ENCODE measurements at places on chromosomes 7 and 10.
A peak's percentile ranks its signal among the peaks of the same experiment; 100 is the strongest.

DNA sequence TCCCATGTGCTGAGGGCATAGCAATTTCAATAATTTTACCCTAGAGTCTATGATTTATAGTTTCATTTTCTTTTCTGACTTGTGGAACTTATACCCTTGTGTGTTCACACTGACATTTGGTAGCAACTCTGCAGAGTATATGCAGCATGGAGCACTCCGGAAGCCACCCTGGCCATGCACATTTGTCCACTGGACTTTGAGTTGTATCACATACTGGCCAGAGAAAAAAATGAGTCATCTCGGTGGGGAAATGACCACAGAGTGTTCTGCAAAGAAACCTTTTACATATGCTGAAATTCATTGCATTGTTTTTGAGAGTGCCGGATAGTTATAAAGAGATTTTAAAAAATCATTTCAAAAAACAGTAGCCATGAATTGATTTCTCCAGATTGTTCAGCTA is 164.8 kb upstream of the COBL start:
- H3K4me3 ChIP-seq, result no peak overlapping the region
- H3K36me3 ChIP-seq, result no peaks in the 10 kb centered on the region
- no peak overlapping the region for H3K27ac ChIP-seq
- DNase-seq, result no peak
- H3K4me1 ChIP-seq, result peaks cover 4% of the 10 kb centered on the region

DNA sequence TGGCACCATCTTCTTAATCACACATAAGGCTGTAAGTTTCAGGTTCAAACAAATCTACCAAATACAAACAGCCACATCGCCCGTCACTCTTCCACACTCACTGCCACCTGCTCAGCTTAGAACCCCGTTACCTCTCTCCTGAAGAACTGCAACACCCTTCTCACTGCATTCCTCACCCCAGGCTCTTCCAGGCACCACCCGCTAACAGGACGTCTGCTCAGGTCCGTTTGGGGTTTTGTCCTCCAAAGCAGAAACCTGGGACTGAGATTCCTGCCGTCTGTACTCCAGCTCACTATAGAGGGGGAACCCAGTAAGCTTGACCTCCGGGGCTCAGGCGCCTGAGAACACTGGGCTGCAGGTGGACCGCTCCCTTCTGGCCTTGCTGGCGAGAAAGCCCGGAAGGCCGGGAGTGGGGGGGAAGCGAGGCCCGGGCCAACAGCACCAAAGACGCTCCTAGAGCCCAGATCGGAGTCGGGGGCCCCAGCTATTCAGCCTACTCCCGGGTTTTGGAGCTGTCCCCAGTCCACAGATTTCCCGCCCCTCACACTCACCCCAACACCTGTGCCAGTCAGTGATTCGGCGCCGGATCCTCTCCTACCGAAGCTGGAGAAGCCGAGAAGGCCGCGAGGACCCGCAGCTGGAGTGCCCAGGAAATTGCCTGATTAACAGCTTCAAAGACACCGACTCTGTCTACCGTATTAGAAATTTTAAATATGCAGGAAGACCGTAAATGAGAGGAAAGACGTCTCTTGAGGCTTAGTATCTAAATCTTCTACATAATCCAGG is at the start of gene AP3M1:
TSS of gene AP3M1 (minus strand) at position 625 of the 786 bp plus-strand sequence. CDS start 12,449 bp downstream, outside the sequence.
- H3K4me1 ChIP-seq, result peaks cover 14% of the 10 kb centered on the region
- no peak within 1 kb of the TSS for H3K4me3 ChIP-seq
- DNase-seq, result peak; percentile 87
- peak within 1 kb of the TSS; percentile 72 for H3K27ac ChIP-seq
- H3K36me3 ChIP-seq, result no peaks in the 10 kb centered on the region

GRCh38 chr7:77855371-77856083 is 57.0 kb downstream of the PHTF2 start:
- no peaks in the 10 kb centered on the region for H3K27me3 ChIP-seq
- H3K4me3 ChIP-seq, result no peak overlapping the region
- no peak for DNase-seq
- no peak overlapping the region for H3K27ac ChIP-seq
- no peaks in the 10 kb centered on the region for H3K36me3 ChIP-seq

- DNase-seq, result no peak
- H3K36me3 ChIP-seq, result no peaks in the 10 kb centered on the region
Measured at GRCh38 chr7:91137788-91138368, 126.4 kb upstream of the FZD1 start.

DNA sequence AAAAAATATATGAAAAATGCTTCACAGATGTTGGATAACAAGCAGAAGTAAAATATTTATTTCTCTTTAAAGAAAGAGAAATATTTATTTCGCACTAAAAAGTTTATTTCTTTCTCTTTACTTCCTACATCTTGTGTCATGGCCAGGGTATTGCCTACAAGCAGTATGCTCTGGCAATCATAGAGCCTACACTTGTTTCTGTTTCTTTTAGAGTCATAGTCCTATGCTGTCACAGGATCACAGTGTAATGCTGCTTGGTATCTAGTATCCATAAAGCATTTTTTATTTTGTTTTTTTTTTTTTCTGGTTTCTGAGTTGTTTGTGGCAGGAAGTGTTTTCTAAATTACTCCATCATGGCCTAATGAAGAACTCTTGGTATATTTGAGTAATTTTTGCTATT is 116.0 kb downstream of the ATRNL1 start:
- no peak overlapping the region for H3K27ac ChIP-seq
- H3K36me3 ChIP-seq, result no peaks in the 10 kb centered on the region
- no peak for DNase-seq
- no peak overlapping the region for H3K4me3 ChIP-seq
- no peaks in the 10 kb centered on the region for H3K4me1 ChIP-seq
- no peaks in the 10 kb centered on the region for H3K27me3 ChIP-seq

GRCh38 chr7:123961771-123962170 is 36.7 kb downstream of the SPAM1 start:
- H3K27me3 ChIP-seq, result no peaks in the 10 kb centered on the region
- H3K27ac ChIP-seq, result no peak overlapping the region
- H3K4me1 ChIP-seq, result peaks cover 13% of the 10 kb centered on the region
- no peaks in the 10 kb centered on the region for H3K36me3 ChIP-seq

DNA sequence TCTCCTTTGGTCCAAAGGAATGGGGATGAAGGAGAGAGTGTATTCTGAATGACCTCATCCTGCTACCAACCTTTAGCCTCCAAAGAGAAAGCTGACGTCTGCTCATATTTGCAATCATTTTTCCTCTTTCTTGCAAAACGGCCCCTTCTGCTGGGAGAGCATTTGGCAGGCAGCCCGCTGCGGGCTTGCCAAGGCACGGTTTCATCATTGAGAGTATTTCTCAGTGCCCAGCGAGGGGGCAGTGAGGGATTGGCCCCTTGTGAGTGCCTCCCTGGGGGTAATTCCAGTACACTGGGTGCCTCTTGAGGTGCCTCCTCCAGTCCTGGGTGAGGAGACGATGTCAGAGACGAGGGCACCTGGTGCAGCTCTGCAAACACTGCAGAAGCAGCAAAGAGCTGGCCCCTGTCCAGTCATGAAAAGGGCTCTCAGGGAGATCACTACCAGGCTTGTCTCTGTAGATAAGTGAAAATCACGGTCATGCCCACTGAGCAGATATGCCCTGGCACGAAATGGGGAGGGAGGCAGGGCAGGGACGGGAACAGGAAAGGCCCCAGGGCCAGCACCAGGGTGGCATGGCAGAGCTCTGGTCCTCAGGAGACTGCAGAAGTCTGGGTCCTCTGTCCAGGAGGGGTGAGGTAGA is 48.7 kb upstream of the SHH start:
- peaks cover 2% of the 10 kb centered on the region for H3K4me1 ChIP-seq
- H3K27me3 ChIP-seq, result no peaks in the 10 kb centered on the region
- no peaks in the 10 kb centered on the region for H3K36me3 ChIP-seq

GRCh38 chr10:100653957-100654781 is 91.2 kb upstream of the PAX2 start:
- H3K36me3 ChIP-seq, result no peaks in the 10 kb centered on the region
- peaks cover 28% of the 10 kb centered on the region for H3K4me1 ChIP-seq
- H3K4me3 ChIP-seq, result peak overlapping the region; percentile 81
- H3K27me3 ChIP-seq, result peaks cover 75% of the 10 kb centered on the region
- peak; percentile 70 for DNase-seq

- no peaks in the 10 kb centered on the region for H3K27me3 ChIP-seq
- peaks cover 11% of the 10 kb centered on the region for H3K36me3 ChIP-seq
- H3K27ac ChIP-seq, result no peak overlapping the region
Measured at GRCh38 chr10:103828107-103828506, 27.3 kb downstream of the SH3PXD2A start.

- H3K4me1 ChIP-seq, result 0 out of 2 replicates have a peak, but pooled peaks cover 2% of the 10 kb centered on the region
- DNase-seq, result peak; percentile 93
- H3K27ac ChIP-seq, result peak overlapping the region; percentile 97
- H3K27me3 ChIP-seq, result no peaks in the 10 kb centered on the region
Measured at GRCh38 chr10:73730153-73730906, 13.8 kb upstream of the SEC24C start.

GRCh38 chr7:112940314-112940732 is 146.3 kb downstream of the GPR85 start:
- H3K4me1 ChIP-seq, result peaks cover 28% of the 10 kb centered on the region
- H3K4me3 ChIP-seq, result peak overlapping the region; percentile 92
- H3K27me3 ChIP-seq, result no peaks in the 10 kb centered on the region
- DNase-seq, result no peak
- H3K36me3 ChIP-seq, result no peaks in the 10 kb centered on the region

GRCh38 chr7:3437467-3437866 is 136.4 kb downstream of the SDK1 start:
- H3K27me3 ChIP-seq, result no peaks in the 10 kb centered on the region
- peaks cover 12% of the 10 kb centered on the region for H3K4me1 ChIP-seq
- peak overlapping the region; percentile 36 for H3K4me3 ChIP-seq

- peaks cover 20% of the 10 kb centered on the region for H3K4me1 ChIP-seq
- no peaks in the 10 kb centered on the region for H3K36me3 ChIP-seq
- no peak overlapping the region for H3K27ac ChIP-seq
- DNase-seq, result no peak
Measured at GRCh38 chr7:148266795-148267194, 323.8 kb upstream of the C7orf33 start.

GRCh38 chr7:150421831-150422230 is 28.6 kb upstream of the GIMAP8 start:
- H3K36me3 ChIP-seq, result no peaks in the 10 kb centered on the region
- peak; percentile 9 for DNase-seq
- no peaks in the 10 kb centered on the region for H3K27me3 ChIP-seq

DNA sequence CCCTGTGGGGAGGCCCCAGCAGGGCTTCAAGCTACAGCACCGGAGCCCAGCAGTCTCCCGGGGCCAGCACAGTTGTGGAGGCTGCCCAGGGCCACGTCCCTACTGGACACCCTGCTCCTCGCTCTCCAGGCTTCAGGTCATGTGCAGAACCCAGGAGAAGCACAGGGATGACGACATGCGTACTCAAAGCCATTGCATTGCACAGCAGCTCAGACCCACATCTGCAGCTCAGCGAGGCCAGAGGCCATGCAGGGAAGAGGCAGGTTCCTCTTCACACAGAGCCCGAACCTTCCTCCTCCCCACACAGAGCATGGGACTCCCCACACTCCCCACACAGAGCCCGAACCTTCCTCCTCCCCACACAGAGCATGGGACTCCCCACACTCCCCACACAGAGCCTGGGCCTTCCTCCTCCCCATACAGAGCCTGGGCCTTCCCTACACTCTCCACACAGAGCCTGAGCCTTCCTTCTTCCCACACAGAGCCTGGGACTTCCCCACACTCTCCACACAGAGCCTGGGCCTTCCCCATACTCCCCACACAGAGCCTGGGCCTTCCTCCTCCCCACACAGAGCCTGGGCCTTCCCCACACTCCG is 12.3 kb downstream of the CFAP46 start:
- DNase-seq, result no peak
- no peak overlapping the region for H3K4me3 ChIP-seq
- no peaks in the 10 kb centered on the region for H3K27me3 ChIP-seq
- no peaks in the 10 kb centered on the region for H3K36me3 ChIP-seq

- H3K27me3 ChIP-seq, result peaks cover 6% of the 10 kb centered on the region
- no peaks in the 10 kb centered on the region for H3K36me3 ChIP-seq
- H3K4me3 ChIP-seq, result peak overlapping the region; percentile 97
- H3K27ac ChIP-seq, result peak overlapping the region; percentile 97
- no peak for DNase-seq
Measured at GRCh38 chr10:68900427-68901104, 549 bp upstream of the DDX50 start.

DNA sequence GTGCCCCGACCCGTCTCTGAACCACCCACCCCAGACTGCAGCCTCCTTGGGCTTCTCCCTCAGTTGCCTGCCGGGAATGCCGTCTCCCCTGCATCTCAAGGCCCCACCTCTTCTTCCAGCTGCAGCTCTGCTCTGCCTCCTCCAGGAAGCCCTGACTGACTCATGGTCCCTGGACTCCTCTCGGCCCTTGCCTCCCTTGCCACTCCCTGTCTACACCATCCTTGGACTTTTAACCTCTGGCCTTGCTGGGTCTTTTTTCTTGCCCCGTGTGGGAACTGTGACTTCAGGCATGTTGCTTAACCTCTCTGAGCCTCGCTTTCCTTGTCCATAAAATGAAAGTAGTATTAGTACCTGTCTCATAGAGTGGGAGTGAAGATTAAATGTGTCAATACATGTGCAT is 56.3 kb downstream of the C10orf105 start:
- peaks cover 43% of the 10 kb centered on the region for H3K27me3 ChIP-seq
- peaks cover 4% of the 10 kb centered on the region for H3K36me3 ChIP-seq
- H3K27ac ChIP-seq, result no peak overlapping the region
- no peak overlapping the region for H3K4me3 ChIP-seq

DNA sequence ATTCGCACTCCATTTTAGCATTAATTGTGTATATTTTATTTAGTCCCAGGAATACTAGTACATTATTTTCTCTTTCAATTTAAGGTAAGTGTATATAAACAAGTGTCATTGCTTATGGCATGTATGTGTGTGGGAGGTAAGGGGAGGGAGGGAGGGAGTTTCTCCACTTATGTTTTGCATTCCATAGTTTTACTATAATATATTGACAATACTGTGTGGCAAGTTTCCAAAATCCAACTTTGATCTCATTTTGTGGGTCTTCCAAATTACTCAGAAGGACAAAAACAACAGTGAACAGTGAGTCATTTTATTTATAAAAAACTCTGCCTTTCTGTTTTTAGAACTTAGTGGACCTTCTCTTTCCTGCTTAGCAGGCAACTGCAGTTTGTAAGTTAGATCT is 102.3 kb upstream of the SEMA3E start:
- DNase-seq, result no peak
- peaks cover 4% of the 10 kb centered on the region for H3K27me3 ChIP-seq
- no peaks in the 10 kb centered on the region for H3K4me1 ChIP-seq
- no peak overlapping the region for H3K4me3 ChIP-seq
- H3K27ac ChIP-seq, result no peak overlapping the region

- no peak for DNase-seq
- no peak overlapping the region for H3K27ac ChIP-seq
- no peak overlapping the region for H3K4me3 ChIP-seq
- H3K27me3 ChIP-seq, result no peaks in the 10 kb centered on the region
- H3K4me1 ChIP-seq, result peaks cover 8% of the 10 kb centered on the region
Measured at GRCh38 chr10:95441547-95441923, 119.6 kb downstream of the SORBS1 start.

DNA sequence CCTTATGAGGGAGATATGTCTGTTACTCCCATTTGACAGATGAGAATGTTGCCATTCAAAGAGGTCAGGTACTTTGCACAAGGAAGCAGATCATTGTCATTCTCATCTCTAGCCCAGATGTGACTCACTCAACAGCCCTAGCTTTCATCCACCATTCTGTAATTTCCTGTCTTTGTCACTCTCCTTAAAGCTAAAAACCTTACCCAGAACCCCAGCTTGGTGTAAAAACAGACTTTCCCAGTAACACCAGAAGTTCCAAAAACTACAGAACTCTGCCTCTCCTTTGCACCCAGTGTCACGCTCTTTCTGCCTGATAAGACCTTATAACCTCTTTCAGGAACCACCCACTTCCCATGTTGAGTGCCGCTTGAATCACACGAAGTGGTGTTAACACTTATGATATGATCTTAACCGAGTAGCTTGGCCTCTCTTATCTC is 89.1 kb upstream of the SP4 start:
- H3K4me1 ChIP-seq, result no peaks in the 10 kb centered on the region
- DNase-seq, result no peak
- no peak overlapping the region for H3K27ac ChIP-seq
- H3K4me3 ChIP-seq, result no peak overlapping the region
